ENCODE measurements at places on chromosomes 12 and 14.

DNA sequence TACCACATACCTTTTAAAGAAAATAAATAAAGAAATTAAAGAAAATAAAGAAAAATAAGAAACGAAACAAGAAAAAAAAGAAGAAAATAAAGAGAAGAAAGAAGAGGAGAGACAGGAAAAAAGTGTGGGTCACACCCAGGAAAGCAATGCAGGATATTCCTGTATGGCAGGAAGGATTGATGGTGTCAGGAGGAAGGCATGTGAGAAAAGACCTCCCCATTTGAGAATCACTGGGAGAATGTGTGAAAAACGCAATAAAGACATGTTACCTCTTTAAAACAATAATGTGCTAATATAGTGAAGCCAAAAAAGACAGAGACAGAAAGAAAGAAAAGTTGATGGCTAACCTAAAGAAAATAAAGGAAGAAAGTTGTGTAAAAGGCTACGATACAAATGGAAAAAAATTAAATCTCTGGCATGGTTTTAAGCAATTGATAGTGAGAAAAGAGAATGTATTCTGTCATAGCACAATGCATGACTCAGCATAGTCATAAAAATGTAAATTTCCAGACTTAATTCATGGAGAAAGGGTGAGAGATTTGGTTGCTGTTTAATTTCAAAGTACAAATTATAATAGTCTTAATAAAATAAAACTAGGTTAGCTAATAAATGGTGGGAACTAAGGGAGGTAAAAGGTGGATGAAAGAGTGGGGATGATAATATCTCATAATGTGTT lies 24.3 kb upstream of the FOXG1 start:
- no peak for DNase-seq

DNA sequence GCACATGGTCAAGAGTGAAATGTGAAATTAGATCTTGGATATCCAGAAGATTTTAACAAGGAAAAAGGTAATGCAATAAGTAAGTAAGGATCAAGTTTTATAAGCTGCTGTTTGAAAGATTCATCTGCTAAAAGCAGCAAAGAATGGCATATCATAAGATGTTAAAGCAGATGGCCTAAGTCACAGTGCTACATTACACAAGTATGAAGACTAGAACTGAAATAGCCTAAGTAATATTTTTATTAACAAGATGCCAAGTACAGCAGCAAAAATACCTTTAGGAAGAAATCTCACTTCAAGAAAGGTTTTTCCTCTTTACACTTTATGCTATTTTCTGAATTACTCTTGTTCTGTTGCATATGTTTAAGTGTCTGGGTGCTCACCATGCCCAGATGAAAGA lies 414.1 kb downstream of the MDGA2 start:
- no peak for DNase-seq

GRCh38 chr12:44058366-44058765 lies 222.5 kb downstream of the TMEM117 start:
- DNase-seq, result no peak

DNA sequence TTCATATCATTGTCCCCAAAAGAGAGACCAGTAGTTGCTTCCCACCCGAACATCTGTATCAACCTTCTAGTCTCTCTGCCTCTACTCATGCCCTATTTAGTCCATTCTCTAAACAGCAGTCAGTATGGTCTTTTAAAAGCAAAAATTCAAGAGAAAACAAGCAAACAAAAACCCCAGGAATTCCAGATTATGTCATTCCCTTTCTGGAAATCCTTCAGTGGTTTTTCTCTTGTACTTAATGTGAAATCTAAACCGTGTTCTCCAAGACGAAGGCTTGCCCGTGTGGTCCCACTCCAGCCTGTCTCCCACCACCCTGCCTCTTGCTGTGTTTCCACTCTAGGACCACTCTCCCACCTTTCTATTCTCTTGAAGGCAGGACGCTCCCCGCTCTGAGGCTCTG lies 90.8 kb downstream of the TMEM30B start:
- DNase-seq, result peak; percentile 38

GRCh38 chr14:69118305-69118704 lies 34.6 kb downstream of the DCAF5 start:
- DNase-seq, result no peak
